H1 (cell line): ENCODE measurements at places on chromosomes 1 and 21. TPM values are rescaled to one million over a fixed set of nuclear protein-coding genes. Genes with fewer than 3 reads are reported as not detected.

GRCh38 chr1:96363826-96364225 lies 357.8 kb upstream of the PTBP2 start:
- DNase-seq, result no peak

GRCh38 chr1:75257424-75257823 lies 123.2 kb downstream of the LHX8 start:
- DNase-seq, result peak; percentile 60

Gene EXTL1
- total RNA-seq, result 1.2 and 1.3 TPM in 2 replicates

- DNase-seq, result no peak
Observed at GRCh38 chr1:112040891-112041740, 51.6 kb upstream of the KCND3 start.

Gene PPIAL4G
- not detected in 2 replicates for total RNA-seq

DNA sequence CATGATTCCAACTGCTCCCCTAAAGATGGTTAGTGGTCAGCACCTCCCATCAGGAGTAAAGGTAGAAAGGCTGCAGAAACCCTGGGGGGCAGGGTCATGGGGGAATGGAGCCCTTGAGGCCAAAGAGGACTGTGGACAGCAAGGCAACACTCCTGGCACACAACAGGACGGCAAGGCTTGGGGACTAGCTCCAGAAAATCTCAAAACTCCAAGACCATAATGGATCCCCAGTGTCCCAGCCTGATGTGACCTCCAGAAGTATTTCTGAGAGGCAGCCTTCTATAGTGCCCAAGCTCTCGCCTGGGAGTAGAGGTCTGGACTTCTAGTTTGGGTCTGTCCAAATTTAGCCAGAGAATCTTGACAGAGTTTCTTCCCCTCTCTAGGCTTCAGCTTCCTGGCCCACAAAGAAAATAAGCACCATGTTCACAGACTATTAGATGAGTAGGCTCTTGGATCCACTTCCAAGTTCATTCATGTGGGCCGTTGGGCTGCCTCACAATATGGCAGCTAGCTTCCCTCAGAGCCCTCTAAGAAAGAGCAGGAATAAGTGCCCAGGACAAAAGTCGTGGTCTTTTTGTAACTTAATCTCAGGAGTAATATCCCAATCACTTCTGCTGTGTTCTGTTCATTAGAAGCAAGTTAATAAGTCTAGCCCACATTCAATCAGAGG lies 6.9 kb downstream of the CD2 start:
- no peak for DNase-seq

DNA sequence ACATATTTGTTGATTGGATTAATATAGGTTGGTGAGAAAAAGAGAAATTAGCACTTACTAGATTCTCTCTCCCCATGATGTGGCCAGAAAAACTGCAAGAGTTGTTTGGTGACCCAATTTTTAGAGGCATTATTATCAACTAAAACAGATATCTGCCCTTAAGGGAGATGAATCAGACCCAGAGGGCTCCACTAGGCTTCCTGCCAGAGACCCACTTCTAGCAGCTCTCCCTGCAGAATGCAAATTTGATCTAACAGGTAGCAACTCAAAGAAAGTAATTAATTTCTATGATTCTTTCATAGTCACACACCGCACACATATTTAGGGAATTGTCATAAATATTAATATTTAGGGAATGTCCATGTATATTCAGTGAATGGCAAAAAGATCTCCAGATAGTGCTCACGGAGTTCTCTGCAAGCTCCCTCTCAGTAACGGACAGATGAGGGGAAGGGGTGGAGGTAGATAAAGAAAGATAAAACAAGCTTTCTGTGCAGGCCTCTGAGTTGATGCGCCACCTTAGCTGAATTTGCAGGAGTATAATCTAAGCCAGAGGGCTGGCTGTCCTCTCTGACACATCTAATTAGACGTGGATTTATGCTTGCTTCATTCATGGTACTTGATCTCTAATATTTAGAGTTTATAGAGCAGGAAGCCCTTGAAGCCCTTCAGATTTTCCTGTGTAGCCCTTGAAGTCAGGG lies 84.1 kb upstream of the CCDC190 start:
- DNase-seq, result no peak

DNA sequence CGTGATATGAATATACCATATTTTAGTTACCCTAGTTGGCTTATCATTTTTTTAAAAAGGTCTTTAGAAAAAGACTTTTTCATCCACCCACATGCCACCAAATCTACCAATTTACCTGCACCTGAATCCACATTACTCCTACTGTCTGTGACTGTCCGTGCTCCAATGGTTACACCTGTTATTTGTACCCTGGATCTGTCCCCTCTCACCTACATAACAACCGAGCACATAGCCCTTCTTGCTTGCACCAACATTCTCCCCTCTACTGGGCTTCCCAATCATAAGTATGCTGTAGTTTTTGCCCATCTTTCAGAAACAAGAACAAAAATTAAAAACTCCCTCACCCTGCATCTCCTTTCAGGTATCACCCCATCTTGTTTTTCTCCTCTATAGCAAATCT lies 17.6 kb downstream of the SOD1 start:
- no peak for DNase-seq

Gene AMPD2
- 67.7 and 69.4 TPM in 2 replicates for total RNA-seq

DNA sequence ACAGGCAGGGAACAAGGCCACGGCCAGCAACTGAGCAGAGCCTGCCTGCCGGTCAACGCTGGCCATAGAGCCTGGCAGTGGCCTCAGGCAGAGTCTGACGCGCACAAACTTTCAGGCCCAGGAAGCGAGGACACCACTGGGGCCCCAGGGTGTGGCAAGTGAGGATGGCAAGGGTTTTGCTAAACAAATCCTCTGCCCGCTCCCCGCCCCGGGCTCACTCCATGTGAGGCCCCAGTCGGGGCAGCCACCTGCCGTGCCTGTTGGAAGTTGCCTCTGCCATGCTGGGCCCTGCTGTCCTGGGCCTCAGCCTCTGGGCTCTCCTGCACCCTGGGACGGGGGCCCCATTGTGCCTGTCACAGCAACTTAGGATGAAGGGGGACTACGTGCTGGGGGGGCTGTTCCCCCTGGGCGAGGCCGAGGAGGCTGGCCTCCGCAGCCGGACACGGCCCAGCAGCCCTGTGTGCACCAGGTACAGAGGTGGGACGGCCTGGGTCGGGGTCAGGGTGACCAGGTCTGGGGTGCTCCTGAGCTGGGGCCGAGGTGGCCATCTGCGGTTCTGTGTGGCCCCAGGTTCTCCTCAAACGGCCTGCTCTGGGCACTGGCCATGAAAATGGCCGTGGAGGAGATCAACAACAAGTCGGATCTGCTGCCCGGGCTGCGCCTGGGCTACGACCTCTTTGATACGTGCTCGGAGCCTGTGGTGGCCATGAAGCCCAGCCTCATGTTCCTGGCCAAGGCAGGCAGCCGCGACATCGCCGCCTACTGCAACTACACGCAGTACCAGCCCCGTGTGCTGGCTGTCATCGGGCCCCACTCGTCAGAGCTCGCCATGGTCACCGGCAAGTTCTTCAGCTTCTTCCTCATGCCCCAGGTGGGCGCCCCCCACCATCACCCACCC lies at the start of gene TAS1R3:
Gene TAS1R3, plus strand, starts transcription at position 213 of the 898 bp plus-strand sequence. Its CDS starts 66 bp downstream, at position 279.
- DNase-seq, result no peak

DNA sequence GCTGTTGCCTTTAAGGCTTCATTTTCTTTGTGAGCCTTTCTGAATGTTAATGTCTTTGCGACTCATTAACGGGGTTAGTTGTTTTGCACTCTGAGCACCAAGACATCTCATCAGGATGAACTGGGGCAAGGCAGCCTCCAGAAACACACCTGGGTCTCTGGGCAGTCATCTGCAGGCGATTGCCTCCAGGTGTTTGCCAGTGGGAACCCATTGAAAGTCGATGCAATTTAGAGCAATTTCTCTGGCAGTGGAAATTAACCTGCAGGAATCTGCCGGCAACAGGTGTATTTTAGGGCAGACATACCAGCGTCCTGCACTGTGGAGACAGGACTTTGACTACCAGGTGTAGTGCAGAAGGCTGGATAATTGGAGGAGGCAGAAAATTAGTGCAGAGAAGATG lies 661.0 kb upstream of the PTBP2 start:
- no peak for DNase-seq

Gene TNFAIP8L2
- total RNA-seq, result not detected in 2 replicates

Gene FNDC5
- total RNA-seq, result 0.94 and 2.0 TPM in 2 replicates

- DNase-seq, result no peak
Observed at GRCh38 chr1:107000902-107001301, 55.6 kb upstream of the PRMT6 start.

DNA sequence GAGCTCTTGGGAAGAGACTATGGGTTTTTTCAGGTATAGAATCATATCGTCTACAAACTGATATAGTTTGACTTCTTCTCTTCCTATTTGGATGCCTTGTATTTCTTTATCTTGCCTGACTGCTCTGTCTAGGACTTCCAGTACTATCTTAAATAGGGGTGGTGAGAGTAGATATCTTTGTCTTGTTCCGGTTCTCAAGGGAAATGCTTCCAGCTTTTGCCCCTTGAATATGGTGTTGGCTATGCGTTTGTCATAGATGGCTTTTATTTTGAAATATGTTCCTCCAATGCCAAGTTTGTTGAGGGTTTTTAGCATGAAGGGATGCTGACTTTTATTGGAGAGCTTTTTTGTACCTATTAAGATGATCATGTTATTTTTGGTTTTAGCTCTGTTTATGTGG lies 170.3 kb downstream of the PTGER3 start:
- no peak for DNase-seq

DNA sequence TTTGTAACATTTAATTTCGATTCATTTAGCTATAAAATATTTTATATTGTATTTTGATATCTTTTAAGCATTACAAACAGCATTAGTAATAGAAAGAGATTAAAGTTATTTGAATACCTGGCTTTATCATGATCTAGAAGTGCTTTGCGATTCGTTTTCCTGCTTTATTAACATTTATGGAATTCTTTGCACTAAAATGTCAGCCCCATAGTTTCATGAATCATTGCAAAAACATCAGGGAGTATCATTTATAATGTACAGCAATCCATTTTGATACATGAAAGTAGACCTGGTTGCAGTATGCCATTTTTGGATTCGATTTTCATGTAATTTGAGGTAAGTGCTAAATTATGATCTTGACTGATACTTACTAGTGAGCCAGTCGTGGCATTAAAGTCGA lies 108.0 kb upstream of the DPYD start:
- no peak for DNase-seq

DNA sequence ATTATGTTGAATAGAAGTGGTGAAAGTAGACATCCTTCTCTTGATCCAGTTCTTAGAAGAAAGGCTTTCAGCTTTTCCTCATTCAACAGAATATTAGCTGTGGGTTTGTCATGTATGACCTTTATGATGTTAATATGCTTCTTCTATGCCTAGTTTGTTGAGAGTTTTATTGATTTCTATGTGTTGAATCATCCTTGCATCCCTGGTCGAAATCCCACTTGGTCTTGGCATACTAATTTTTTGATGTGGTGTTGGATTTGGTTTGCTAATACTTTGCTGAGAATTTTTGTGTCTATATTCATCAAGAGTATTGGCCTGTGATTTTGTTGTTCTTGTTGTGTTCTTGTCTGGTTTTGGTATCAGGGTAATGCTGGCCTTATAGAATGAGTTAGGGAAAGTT lies 20.9 kb downstream of the CD55 start:
- DNase-seq, result no peak

- no peak for DNase-seq
Observed at GRCh38 chr1:223256034-223256433, 107.9 kb downstream of the SUSD4 start.

Gene GNAT2
- total RNA-seq, result not detected in 2 replicates

GRCh38 chr1:29282135-29282923 lies 46.0 kb downstream of the PTPRU start:
- no peak for DNase-seq

DNA sequence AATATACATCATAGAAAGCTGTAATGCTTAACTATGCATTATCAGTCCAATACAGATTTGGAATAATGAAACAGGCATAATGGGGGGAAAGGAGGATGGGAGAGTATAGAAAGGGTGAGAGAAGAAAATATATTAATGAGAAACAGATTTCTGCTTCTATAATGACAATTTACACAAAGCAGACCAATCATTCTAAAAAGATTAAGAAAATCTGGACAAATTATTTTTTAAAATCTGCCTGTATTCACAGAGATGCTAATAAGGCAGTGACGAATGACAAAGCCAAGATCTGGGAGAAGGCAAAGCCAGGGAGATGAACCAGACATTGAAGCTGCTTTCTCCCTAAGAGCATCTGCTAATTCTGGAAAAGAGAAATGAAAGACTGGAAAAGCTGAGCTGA lies 50.0 kb downstream of the SPATA6 start:
- DNase-seq, result no peak

DNA sequence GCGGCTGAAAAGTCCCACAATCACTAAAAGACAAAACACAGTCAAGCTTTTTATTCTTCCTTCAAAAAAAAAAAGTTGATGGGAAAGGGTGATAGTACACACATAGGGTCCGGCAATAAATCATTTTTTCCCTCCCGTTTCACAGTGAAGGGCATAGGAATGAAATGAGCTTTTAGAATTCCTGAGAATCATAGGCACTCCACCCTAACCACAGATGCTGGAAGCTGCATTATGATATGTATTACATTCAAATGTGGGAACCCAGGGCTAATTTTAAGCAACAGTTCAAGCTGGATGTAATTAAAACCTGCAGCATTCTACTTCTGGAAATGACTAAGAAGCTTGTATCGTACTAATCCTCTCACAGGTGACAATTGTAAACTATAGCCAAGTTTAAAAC lies 75.7 kb upstream of the KCNJ15 start:
- DNase-seq, result no peak

GRCh38 chr1:182608845-182609610 lies 4.8 kb upstream of the RGS16 start:
- no peak for DNase-seq

Gene RAB3B
- total RNA-seq, result 36.8 and 37.3 TPM in 2 replicates

DNA sequence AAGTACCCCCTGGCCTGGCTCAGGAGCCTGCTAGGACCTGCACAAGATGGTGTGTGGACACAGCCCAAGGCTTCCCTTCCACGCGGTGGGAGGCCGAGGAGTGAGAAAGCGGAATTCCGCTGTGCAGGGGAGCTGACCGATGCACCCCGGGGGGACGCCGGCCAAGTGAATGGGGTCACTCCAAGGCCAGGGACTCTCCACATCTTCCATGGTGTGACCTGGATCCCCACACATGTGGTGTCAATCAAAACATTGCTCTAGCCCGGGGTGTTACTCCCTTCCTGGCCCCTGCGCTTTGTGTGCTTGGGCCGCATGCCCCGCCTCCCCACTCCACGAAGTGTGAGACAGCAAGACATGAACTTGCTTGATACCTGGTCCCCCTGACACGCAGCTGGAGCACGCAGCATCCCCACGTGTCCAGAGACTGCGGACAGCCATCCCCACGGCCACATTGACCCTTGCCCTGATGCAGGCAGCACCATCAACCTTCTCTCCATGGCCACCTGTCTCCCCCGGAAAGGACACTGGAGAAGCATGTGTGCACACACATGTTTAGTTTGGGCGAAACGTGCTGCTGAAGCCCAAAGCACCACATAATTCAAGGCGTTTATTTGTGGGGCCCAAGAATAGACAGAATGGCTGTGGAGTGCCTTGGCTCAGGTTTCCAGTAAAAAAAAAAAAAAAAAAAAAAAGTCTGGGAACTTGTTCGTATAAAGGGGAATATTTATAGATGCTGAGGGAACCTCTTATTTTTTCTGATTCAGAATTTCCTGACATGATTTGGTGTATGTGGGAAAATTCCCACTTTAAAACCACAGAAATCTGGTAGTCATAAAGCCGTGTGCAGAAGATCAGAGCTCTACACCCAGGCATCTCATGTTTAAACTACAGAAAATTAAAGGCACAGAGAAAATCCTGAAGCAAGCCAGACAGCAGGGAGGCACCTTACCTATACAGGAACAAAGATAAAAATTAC lies 171.7 kb downstream of the HUNK start:
- DNase-seq, result no peak

Gene LRRC53
- total RNA-seq, result not detected in 2 replicates

GRCh38 chr1:161190962-161191521 lies 7.8 kb downstream of the ADAMTS4 start:
- no peak for DNase-seq

Gene USH2A
- total RNA-seq, result 0.04 and 0.17 TPM in 2 replicates
